Tongue (tissue), 3 donors: ENCODE measurements at places on chromosomes 6 and 20. TPM values are rescaled to one million over a fixed set of nuclear protein-coding genes. Genes with fewer than 3 reads are reported as not detected.

Gene NHSL1
- 17.3 TPM for total RNA-seq

Gene IFT52
- total RNA-seq: 26.2 TPM

Gene ELOVL5
- total RNA-seq: 39.5 TPM

Gene ENPP4
- 44.0 TPM for total RNA-seq

Gene ARHGAP18
- 19.1 TPM for total RNA-seq

DNA sequence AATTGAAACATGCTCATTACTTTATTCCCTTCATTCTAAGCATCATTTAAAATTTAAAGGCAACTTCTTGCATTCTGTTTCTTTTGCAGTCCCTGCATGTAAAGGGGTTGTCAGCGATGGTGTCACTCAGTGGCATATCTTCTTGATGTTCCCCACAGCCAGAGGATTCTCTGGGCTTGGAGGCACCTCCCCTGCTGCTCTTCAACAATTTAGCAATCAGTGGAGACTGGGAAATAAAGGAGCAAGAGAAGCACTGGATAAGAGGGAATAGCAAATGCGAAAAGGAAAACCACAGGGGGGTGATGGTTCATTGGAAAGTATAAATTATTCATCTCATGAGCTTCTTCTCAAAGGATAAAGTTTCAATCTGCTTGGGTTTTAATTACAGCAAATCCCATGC is 30.7 kb upstream of the MC3R start:
- no peak for DNase-seq

GRCh38 chr6:99241905-99242534 is 107.5 kb downstream of the FAXC start:
- DNase-seq: peak; percentile 45

DNA sequence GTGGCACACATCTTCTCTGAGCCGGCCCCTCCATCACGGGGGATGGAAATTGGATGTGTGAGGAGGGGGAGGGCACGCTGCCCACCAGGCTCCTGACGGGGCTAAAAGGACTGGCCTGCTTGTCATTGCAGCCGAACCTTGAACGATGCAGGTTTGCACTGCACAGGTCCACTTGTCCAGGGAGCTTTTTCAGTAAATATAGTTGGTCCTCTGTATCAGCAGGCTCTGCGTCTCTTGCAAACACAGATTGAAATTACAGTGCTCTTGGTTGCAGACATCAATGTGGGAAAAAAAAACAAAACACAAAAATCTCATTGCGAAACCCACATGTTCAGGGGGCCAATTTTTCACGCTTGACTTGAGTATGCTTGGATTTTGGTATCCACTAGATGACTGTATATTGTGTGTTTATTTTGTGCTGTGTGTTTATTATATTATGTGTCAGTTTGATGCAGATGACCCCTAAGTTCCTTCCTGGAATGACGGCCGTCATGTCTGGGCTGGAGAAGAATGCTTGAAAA is 29.2 kb downstream of the ERMARD start:
- DNase-seq: peak; percentile 17

DNA sequence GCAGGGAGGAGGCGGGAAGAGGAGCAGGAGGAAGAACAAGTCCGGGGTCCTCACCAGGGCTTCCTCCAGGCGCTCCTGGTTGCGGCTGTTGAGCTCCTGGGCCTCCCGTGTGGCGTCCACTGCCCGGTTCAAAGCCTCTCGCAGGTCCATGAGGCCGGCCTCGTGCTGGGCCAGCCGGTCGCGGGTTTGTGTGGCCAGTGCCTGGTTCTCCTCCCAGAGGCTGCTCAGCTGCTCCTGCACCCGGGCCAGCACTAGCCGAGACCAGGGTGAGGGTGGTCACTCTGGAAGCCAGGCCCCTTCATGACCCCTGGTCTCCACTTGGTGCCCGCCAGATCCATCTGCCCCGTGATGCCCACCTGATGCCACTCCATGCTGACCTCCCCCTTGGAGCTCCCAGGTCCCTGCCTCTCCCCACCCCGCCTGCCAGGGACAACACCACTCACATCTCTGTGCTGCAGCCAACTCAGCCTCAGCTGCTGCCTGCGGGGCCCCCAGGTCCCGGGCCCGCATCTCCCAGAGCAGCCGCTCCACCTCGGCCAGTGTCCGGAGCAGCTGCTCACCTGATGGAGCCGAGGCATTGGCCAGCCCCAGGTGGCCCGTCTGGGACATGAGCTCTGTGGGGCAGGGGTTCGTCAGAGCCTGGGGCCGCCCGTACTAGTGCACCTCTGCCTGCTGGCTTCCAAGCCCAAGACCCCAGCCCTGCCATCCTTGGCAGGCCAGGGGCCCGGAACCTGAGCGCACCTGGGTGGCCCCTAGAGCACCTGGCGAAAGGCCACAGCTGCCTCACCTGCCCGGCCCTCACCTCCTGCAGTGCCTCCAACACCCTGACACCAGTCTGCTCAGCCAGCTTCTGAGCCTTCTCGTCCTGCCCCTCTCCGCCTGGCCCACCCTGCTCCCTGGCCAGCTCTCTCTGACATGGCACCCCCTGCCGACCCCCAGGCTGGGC is 15.9 kb downstream of the ADRM1 start:
- no peak for DNase-seq

DNA sequence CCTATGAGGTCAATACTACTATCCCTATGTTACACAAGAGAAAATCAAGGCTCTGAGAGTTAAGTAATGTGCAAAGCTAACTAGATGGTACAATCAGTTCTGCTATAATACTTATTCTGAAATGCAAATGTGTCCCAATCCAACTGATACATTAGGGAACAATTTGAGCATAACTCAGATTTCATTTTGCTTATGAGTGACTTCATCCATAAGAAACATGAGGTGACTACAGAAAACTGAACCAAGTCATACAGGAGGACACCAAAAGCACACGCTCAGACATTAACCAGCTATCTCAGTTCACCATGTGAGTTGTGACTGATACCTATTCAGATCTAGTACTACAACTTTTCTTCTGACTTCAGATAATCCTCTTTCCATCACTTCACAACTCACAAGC is 179.9 kb upstream of the RUNX2 start:
- no peak for DNase-seq

DNA sequence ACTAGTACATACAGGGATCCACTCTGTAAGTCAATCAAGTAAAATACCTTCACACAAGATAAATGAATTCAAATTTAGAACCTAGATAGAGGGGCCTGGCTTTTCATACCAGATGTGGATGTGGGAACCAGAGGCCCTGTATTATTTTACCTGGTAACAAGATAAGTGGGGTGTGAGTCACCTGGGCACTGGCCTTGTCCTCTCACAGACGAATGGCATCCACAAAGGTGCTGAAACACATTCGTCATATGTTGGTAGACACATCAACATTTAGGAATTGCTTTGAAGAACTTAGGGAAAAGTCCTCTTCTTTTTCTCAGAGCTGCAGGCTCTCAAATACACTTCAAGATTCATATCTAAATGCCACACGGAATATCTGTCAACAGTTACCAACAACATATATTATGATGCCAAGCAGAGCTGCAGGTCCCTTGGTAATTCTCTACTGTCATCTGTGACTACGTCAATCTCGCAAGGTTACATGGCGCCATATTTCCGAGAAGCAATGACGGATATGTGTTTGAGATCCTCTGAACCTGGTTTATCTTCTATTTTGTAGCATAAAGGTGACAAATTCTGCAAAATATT is 618.6 kb downstream of the EPM2A start:
- no peak for DNase-seq

DNA sequence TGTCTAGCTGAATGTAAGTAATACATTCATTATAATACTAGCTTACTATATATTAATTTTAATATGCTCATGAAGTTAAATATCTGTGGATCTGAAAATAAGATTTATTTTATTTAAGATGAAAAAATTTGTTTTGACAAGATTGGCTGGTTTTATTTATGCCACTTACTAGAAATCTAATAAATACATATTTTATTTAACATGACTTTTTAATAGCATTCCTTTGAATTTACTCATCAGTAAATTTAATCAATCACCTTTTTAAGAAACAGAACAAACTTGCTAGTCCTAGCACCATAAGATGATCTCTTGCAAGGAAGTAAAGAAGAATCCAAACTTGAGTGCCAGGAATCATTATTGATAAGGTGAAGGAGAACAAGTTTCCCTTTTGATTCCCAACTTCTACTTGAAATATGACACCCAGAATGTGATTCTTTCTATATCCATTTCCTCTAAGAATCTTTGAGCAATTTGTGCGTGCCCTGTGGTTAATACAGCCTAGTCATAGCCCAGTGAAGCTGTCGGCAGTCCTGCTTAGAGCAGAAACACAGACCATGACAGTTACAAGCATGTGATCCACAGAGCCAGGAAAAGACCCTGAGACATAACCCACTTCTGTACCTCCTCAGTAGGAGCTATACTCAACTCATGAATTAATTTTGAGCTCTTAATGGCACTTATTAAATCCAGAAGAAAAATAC is 282.3 kb upstream of the QKI start:
- no peak for DNase-seq

GRCh38 chr6:88459189-88459588 is 293.0 kb upstream of the CNR1 start:
- DNase-seq: no peak
